ENCODE measurements at places on chromosomes 1 and 21.

DNA sequence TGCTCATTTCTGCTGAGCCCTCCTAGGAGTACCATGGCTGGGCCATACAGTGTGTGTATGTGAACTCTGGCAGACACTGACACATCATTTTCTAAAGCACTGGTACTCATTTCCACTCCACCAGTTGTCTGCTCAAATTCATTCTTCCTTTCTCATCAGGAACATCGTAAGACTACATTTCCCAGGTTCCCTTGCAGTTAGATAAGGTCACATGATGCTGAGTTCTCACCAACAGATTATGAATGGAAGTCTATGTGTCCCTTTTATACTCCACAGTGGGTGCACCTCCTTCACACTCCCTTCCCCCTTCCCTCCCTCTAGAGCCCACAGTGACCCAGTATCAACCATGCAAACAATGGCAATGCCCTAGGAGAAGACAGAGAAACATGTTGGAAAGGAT, 38.3 kb upstream of the PAX7 start:
- DNase-seq = no peak

- DNase-seq = no peak
Measured at GRCh38 chr1:101451888-101452287, 215.1 kb downstream of the S1PR1 start.

- no peak for DNase-seq
Measured at GRCh38 chr1:57632401-57632800, 208.5 kb upstream of the DAB1 start.

- DNase-seq = peak; percentile 64
Measured at GRCh38 chr1:9836632-9836960, 12.8 kb upstream of the CLSTN1 start.

- no peak for DNase-seq
Measured at GRCh38 chr1:248751142-248751541, 4.4 kb downstream of the LYPD8 start.

GRCh38 chr1:21574466-21575151, 65.4 kb downstream of the ALPL start:
- no peak for DNase-seq

Measured in mesenteric fat pad (tissue), 1 donor.